ENCODE measurements at places on chromosomes 11 and 22.

- no peak for DNase-seq
These were observed 4.6 kb downstream of the TMEM9B start for GRCh38 chr11:8959546-8960166.

DNA sequence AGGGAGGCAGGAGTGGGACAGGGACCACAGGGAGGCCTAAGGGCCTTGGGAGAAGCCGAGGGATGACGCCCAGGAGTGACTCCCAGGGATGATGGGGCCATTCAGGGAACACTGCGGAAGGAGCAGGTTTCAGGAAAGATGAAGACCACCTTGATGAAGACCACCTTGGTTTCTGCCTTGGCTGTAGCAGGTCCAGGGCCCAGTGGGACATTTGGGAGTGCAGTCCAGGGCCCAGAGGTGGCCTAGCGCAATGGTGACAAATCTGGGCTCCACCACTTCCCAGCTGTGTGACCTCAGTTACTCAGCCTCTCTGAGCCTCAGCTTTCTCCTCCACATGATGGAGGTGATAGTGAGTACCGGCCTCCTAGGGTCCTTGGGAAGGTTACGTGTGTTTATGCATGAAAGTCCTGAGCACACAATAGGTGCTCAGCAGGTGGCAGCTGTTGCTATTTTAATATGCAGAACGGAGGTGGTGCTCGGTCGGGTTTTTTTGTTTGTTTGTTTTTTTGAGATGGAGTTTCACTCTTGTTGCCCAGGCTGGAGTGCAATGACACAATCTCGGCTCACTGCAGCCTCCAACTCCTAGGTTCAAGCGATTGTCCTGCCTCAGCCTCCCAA lies 770 bp downstream of the TSGA10IP start:
- no peak for DNase-seq

- no peak for DNase-seq
These were observed 560.0 kb downstream of the TMEM135 start for GRCh38 chr11:87597725-87598124.

GRCh38 chr11:89490981-89491690 lies at the start of gene NOX4:
Gene NOX4 (minus strand): TSS chr11:89491375. CDS start chr11:89491246, 129 bp downstream.
- no peak for DNase-seq

DNA sequence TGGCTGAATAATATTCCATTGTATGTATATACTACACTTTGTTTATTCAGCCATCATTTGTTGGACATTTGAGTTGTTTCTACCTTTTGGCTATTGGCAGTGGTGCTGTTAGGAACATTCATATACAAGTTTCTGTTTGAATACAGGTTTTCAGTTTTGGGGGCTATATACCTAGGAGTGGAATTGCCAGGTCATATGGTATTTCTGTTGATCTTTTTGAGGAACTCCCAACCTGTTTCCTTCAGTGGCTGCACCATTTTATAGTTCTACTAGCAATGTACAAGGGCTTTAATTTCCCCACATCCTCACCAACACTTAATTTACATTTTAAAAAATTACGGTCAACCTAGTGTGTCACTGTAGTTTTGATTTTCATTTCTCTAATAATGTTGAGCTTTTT lies 54.6 kb downstream of the HSD17B12 start:
- no peak for DNase-seq

GRCh38 chr11:46489656-46490560 lies 98.3 kb upstream of the CHRM4 start:
- DNase-seq: peak; percentile 8

- DNase-seq: no peak
These were observed 50.8 kb upstream of the OR4C15 start for GRCh38 chr11:55503449-55503848.

DNA sequence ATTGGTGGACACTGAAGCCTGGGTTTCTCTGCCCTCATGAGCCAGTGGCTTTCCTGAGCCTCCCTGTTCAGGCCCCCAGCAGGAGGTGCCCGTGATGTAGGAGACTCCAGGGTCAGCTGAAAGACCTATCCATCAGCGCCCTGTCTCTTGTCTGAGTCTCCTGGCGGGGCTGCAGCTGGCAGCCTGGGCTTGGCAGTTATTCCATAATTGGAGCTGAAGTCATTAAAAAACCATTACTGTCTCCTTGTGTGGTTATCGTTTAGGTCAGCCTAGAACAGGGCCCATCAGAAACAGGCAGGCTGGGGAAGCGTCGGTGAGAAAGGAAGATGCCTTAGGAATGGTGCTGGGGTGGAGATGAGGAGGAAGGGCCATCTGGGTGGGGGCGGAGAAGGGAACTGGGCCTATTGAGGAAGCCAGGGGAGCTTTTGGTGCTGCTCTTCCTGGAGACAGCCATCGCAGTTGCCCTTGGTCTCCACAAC lies 5.0 kb downstream of the TUB start:
- DNase-seq: no peak

GRCh38 chr22:30279046-30279788 lies 10.1 kb downstream of the CASTOR1 start:
- DNase-seq: no peak

- DNase-seq: no peak
These were observed 53.4 kb upstream of the EMID1 start for GRCh38 chr22:29152045-29152953.

DNA sequence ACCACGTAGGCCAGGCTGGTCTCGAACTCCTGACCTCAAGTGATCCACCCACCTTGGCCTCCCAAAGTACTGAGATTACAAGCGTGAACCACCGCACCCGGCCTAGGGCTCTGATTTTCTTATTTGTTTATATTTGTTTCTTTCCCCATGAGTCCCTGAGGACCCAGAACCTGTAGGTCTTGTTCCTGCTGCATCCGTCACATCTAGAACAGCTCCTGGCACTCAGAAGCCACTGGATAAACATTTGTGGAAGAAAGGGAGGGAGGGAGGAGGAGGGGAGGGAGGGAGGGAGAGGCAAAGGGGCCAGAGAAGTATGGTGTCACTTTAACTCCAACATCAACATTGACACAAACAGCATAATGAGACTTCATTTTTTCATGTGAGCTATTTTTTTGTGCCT lies 67.7 kb downstream of the CELSR1 start:
- no peak for DNase-seq

- no peak for DNase-seq
These were observed 20.6 kb upstream of the OR9Q1 start for GRCh38 chr11:58003036-58003435.

DNA sequence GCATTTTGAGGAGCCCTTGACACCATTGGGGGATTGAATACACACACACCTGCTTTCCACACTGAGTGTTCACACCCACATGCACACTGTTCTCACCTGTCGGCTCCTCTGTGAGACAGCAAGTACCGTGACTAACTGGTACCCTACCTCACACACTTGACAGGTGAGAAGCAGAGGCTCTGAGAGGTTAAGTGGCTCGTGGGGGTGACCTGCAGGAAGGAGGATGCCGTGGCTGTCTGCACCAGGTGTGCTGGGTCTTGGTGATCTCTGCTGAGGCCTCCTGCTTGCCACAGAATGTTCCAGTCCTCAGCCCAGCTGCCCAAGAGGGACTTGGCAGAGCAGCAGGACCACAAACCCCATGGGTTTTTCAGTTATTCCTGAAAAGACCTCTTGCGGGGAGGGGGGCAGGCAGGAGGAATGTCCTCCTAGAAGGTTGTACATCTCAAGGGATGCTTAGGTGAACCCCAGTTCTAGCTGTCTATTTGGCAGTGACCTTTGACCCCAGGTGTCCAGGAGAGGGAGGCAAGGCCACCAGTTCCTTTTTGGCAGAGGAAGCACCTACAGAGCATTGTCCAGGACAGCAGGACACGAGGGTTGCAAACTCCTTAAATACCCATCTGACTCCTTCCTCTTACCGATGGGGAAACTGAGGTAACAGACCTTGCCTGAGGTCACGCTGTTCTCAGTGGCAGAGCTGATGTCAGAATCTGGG lies 66.0 kb downstream of the SHISAL1 start:
- no peak for DNase-seq

DNA sequence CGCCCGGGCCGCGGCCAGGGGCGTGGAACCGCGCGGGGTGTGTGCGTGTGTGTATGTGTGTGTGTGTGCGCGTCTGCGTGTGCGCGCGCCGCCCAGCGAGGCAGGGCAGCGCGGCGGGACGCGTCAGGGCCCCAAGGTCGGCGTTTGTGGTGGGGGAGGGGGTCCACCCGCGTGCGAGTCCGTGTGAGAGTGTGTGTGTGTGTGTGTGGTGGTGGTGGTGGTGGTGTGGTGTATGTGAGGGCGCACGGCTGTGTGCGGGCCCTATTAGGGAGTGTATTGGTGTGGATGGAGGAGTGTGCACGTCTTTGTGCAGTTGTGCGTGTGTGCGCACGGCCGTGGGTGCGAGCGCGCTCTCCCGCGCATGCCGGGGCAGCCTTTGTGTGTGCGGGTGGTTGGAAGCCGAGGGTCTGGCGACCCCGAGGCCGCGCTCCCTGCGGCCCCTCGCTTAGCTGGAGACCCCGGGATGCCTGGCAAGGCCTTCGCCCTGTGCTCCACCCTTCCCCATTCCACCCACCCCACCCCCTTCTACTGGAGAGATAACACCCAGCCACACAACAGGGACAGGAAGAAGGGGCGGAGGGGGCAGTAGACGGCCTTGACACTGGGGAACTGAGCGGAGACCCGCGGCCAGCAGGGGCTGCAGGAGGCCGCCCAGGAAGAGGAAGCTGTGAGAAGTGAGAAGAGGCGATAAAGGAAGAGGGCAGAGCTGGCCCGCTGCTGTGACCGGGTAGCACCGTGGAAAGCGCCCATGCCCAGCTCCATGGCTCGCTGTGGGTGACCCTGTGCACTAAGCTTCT lies 528 bp upstream of the ARRB1 start:
- DNase-seq: peak; percentile 31

DNA sequence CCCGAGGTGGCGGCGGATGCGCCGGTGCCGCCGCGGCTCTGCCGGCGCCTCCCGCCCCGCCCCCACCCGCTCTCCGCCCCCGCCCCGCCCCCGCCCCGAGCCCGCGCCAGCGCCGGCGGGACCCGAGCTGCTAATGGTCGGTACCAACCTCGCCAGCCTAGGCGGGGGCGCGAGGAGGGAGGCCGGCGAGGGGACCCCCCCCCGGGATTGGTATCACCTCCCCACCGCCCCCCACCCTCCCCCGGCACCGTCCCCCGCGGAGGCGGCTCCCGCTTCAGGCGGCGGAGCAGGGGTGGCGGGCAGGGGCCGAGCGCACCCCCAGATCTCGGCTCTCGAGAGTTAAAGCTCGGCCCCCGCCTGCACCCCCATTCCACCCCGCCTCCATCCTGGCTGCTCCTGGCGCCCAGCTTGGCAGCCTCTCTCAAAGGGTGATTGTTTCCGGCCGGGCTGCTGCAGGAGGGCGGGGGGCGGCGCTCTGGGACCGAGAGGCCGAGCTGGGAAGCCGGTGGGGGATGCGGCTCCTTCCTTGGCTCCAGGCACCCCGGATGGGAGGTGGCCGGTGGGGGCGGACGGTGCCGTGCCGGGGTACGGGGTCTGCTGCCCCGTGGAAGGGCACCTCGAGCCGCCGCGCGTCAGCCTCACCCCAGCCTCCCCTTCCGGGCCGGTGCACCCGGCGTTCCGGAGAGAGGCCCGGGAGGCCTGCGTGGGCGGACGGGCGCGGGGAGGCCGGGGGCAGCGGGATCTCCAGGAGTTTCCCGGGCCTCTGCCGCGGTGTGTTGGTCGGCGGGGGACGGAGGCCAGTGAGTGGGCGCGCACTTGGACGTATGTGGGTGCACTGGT lies at the start of gene B3GAT1:
TSS of gene B3GAT1 (minus strand) at position 40 of the 840 bp plus-strand sequence. CDS start 24,583 bp downstream, outside the sequence.
- DNase-seq: no peak

DNA sequence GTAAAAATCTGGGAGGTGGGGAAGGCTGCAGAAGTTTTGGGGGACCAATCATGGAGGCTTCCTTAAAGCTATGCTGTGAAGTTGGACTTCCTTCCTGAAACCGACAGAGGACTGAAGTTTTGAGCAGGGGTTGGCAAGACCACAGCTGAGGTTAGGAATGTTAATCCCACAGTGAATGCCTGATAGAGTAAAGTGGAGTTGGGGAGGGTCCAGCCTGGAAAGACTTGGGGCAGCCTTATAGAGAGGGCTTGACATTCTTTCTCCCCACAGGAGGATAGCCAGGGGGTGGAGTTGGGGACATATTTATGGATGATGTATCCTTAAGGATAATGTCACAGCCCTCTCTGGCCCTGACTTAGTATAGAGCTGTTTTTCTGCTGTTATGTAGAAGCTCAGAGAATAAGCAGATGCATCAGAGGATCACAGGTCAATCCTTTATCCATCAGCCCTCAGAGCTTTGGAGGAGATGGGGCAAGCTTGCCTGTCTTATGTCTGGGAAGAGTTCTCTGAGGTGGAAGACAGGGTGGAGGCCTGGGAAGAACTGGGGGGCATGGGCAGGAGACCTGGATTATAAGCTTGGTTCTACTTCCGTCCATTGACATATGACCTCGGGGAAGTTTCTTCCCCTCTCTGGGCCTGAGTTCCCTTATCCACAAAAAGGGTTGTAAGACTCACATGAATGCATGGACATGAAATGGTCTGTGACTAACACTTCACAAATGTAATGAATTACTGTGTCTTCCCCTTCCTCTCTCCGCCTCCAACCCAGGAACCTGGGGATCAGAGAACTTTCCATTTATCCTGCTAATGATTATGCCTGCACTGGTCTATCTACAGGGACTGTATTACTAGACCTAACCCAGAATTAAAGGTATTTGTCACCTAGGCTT lies 317.8 kb downstream of the MIAT start:
- no peak for DNase-seq

GRCh38 chr11:21604564-21604963 lies 588.3 kb upstream of the ANO5 start:
- DNase-seq: no peak

DNA sequence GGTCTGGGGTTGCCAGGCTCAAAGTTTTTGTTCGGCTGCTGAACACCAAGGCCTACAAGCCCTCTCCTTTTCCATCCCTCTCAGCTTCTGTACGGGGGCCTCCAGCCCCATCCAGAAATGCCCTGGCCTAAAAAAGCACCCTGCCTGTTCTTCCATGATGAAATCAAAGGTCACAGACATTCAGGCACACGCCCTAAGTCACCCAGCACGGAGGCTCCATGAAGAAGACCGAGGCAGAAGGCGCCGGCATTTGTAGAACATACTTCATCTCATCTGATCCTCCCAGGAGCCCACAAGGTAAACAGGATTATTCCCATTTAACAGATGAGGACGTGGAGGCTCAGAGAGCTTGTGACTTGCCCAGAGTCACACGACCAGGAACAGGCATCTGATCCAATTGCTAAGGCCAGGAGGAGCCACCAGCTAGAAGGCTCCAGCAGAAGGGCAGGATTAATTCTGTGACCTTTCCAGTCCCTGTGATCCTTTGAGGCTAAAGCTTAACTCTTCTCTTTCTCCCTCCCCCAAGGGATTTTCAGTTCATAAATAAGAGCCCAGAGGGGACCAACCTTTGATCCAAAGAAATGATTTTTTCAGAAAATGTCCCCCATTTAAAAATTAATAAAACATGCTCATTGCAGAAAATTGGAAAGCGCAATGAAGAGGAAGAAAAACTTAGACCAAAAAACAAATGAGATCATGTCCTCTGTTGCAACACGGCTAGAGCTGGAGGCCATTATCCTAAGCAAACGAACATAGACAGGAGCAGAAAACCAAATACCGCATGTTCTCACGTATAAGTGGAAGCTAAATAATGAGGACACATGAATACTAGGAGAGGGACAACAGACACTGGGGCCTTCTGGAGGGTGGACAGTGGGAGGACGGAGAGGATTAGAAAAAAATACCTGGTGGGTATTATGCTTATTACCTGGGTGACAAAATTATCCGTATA lies 38.7 kb downstream of the CYTH4 start:
- no peak for DNase-seq

Measured in activated CD4-positive, alpha-beta T cell treated with anti-CD3 and anti-CD28 coated beads for 24 hours (primary cell).